ENCODE measurements at places on chromosomes 3 and 15. TPM values are rescaled to one million over a fixed set of nuclear protein-coding genes. Genes with fewer than 3 reads are reported as not detected.

DNA sequence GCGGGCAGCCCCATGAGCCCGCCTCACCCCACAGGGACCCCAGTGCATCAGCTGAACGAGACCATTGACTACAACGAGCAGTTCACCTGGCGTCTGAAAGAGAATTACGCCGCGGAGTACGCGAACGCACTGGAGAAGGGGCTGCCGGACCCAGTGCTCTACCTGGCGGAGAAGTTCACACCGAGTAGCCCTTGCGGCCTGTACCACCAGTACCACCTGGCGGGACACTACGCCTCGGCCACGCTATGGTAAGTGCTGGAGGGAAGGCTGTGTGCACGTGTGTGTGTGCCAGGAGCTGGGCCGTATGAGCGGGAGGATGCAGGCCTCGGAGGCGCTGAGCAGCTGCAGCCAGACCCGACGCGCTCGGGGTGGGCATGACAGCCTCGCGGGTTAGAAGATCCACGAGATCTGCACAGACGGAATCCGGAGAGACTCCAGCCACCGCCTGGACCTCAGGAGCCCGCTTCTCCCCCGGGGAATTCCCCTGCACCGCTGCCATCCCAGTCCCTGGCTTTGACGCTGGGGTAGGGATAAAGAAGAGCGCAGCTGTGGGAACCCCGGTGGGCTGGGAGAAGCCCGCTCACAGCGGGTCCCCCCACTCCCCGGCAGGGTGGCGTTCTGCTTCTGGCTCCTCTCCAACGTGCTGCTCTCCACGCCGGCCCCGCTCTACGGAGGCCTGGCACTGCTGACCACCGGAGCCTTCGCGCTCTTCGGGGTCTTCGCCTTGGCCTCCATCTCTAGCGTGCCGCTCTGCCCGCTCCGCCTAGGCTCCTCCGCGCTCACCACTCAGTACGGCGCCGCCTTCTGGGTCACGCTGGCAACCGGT lies 2.6 kb downstream of the DUOXA2 start:
- H3K27ac ChIP-seq: no peak overlapping the region
- peaks cover 61% of the 10 kb centered on the region for H3K27me3 ChIP-seq
- DNase-seq: no peak
- no peak overlapping the region for H3K4me3 ChIP-seq
- H3K36me3 ChIP-seq: no peaks in the 10 kb centered on the region

DNA sequence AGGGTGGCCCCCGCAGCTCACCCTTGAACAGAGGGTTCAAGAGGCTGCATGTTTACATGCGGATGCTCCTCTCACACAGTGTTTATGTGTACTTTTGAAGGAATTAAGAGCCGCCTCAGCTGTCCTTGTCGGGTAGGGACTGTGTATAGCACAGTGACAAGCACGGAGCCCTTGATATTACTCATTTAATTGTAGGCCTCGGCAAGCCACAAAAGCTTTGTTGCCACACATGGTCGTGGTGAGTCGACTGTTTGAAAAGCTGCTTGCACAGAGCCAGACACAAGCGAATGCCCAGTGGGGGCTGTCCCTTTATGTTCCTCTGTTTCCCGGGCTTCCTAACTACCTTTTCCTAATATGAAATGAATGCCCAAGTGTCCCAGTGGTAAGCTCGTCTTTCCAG lies 4.5 kb downstream of the ESYT3 start:
- H3K27me3 ChIP-seq: peaks cover 31% of the 10 kb centered on the region
- H3K36me3 ChIP-seq: peaks cover under 1% of the 10 kb centered on the region
- H3K27ac ChIP-seq: no peak overlapping the region
- no peak for DNase-seq

The GRAMD2A gene
- 0.13 TPM for total RNA-seq

DNA sequence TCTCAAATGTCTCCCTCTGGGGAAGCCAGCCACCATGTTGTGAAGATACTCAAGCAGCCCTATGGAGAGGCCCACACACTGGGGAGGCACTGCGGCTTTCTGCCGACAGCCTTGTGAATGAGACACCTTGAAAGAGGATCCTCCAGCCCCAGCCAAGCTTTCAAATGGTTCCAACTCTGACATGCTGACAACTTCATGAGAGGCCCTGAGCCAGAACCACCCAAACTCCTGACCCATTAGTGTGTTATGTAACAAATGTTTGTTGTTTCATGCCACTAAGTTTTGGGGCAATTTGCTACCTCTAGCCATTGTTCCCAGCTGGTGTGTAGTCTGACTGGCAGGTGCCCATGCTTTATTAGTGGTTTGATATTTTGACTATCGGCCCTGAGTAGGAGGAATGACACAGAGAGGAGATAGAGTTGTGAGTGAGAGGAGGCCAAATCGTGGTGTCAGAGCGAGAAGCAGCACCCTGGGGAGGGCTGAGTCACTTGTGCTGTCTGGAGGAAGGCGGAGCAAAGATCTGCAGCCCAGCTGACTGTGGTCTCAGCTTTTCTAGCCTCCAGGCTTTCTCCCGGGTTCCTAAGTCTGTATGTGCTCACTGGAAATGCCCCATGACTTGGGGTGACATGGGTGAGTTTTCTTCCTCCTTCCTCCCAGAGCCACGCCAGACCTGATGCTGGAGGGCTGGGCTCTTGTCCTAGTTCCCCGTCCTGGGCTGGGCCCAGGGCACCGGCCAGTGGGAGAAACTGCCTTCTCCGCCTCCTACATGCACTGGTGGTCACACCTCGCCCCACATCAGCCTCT lies 56.7 kb upstream of the BLM start:
- peaks cover 42% of the 10 kb centered on the region for H3K4me1 ChIP-seq
- peaks cover 9% of the 10 kb centered on the region for H3K36me3 ChIP-seq
- H3K4me3 ChIP-seq: peak overlapping the region; percentile 76
- H3K27me3 ChIP-seq: peaks cover 11% of the 10 kb centered on the region

DNA sequence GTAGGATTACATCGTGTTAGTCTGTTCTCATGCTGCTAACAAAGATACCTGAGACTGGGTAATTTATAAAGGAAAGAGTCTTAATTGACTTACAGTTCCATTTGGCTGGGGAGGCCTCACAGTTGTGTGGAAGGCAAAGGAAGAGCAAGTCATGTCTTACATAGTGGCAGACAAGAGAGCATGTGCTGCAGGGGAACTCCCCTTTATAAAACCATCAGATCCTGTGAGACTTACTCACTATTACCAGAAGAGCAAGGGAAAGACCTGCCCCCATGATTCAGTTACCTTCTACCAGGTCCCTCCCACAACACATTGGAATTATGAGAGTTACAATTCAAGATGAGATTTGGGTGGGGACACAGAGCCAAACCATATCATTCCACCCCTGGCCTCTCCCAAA lies 3.4 kb downstream of the SLC25A26 start:
- no peaks in the 10 kb centered on the region for H3K36me3 ChIP-seq
- H3K4me3 ChIP-seq: no peak overlapping the region
- no peak for DNase-seq
- H3K27me3 ChIP-seq: no peaks in the 10 kb centered on the region

The SLC28A1 gene
- not detected for total RNA-seq

Measured in HFFc6 (cell line).